ENCODE measurements at places on chromosomes 13 and 19. TPM values are rescaled to one million over a fixed set of nuclear protein-coding genes. Genes with fewer than 3 reads are reported as not detected.

PRTN3 gene
- total RNA-seq = not detected

PIN1 gene
- total RNA-seq = 90.8 TPM

SUPT5H gene
- total RNA-seq = 157 TPM

GRCh38 chr19:1206864-1207450 lies 1.4 kb downstream of the STK11 start:
- DNase-seq = peak; percentile 37

DNA sequence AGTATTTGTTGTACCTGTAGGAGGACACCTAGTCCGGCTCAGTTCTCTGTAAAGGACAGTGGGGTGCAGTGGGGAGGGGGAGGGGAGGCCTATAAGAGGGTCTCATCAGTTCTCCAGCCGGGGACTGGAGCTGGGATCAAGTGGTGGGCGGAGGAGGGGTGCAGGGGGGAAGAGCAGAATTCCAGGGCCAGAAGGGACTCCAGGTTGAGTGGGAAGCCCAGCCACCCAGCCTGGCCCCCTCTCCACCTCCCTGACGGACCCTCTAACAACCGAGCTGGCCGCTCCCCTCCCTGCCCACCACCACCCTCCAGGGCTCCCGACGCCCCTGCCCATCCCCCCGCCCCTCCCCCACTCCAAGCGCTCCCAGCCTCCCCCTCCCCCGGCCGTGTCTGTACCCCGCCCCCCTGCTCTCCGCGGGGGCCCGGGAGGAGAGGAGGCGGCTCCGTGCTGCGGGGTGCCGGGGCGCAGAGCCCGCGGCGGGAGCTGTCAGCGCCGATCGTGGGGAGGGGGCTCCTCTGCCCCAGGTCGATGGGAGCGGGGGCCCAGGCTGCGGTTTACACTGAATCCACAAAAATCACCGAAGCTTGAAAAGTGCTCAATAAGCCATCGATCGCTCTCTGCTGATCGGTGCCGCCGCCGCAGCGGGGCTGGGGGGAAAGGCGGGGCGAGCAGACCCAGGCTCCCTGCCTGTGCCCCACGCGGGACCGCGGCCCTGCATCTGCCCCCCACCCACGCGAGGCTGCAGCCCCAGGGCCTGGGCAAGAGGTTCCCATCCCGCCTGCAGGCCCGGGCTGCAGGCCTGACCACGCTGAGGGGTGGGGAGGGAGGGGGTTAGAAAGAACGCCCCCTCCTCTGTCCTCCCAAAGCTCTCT lies 34.6 kb upstream of the ONECUT3 start:
- DNase-seq = no peak

DNA sequence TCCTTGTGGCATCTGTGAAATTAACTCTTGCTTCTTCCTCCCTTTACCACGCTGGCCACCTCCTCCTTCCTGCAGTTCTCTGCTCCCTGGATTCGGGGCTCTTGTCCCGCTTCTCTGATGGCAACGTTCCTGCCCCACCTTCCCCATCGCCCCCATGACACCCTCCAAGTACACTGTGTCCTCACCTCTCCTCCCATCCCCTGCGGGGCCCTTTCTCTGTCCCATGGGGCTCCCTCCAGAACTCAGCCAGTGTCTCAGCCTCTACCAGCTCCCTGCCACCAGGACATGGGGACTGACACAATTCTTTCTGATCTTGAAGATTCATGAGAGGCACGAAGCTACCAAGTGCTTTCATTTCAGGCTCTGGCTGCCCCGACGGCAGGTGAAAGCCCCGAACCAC lies 9.1 kb downstream of the CARS2 start:
- no peak for DNase-seq

GRCh38 chr19:32691952-32692726 lies 518 bp downstream of the NUDT19 start:
- DNase-seq = peak; percentile 47

- DNase-seq = no peak
These were observed 904.6 kb upstream of the ATXN8OS start for GRCh38 chr13:69202996-69203395.

DNA sequence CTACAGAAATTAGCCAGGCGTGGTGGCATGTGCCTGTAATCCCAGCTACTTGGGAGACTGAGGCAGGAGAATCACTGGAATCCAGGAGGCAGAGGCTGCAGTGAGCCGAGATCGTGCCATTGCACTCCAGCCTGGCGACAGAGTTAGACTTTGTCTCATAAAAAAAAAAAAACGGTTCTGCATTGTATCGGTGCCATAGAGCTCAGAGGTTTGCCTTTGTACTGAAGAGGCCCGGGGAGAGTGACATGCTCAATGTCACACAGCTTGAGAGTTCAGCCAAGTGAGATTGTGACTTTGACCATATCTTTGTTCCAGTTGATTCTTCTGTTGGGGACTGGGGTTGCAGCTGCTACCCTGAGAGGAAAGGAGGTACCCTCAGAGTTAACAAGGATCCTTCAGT lies 4.3 kb downstream of the HAUS8 start:
- no peak for DNase-seq

DNA sequence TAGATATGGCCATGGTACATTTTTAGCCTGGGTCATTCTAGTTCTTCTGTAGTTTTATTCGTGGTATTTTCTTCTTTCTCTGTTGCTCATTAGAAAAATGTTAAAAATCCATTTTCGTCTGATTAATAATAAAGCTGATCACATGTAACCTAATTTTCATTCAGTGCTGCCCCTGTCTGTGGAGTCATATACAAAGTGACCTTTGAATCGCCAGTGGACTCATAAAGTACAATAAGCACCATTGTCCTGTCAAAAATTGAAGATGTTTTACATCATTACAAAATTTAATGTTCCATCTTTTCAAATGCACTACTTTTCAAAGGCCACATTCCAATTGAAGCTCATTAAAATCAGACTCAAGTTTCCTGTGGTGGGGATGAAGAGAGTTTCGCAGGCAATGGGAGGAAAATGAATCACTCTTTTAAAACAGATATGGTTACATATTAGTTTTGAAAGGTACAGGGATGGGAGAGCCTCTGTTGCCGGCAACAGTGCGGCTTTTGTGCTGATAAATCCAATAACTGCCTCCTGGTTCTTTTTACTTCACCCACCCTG lies 205.4 kb downstream of the ZNF536 start:
- no peak for DNase-seq

GRCh38 chr19:2487842-2488241 lies 11.9 kb downstream of the GADD45B start:
- DNase-seq = no peak

DNA sequence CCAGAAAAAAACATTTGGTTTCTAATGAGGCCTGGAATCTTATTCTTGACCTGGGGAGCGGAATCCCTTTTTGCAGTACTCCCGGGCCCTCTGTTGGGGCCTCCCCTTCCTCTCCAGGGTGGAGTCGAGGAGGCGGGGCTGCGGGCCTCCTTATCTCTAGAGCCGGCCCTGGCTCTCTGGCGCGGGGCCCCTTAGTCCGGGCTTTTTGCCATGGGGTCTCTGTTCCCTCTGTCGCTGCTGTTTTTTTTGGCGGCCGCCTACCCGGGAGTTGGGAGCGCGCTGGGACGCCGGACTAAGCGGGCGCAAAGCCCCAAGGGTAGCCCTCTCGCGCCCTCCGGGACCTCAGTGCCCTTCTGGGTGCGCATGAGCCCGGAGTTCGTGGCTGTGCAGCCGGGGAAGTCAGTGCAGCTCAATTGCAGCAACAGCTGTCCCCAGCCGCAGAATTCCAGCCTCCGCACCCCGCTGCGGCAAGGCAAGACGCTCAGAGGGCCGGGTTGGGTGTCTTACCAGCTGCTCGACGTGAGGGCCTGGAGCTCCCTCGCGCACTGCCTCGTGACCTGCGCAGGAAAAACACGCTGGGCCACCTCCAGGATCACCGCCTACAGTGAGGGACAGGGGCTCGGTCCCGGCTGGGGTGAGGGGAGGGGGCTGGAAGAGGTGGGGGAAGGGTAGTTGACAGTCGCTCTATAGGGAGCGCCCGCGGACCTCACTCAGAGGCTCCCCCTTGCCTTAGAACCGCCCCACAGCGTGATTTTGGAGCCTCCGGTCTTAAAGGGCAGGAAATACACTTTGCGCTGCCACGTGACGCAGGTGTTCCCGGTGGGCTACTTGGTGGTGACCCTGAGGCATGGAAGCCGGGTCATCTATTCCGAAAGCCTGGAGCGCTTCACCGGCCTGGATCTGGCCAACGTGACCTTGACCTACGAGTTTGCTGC lies at the start of gene ICAM4:
Gene ICAM4, plus strand, starts transcription at position 153 of the 935 bp plus-strand sequence. Its CDS starts 58 bp downstream, at position 211.
- no peak for DNase-seq

DNA sequence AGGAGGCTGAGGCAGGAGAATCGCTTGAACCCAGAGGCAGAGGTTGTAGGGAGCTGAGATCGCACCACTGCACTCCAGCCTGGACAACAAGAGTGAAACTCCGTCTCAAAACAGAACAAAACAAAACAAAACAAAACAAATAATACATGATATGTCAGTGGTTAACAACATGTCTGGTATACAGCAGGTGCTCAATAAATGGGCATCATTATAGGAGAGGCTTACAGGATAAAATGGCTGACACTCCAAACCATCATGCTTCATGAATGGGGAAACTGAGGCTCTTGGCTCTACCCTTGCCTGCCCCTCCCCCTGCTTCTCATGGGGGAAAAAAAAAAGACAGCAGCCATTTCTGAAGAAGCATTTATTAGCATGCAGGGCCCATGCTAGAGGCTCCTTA lies 3.0 kb upstream of the RAB3D start:
- no peak for DNase-seq

- DNase-seq = no peak
These were observed 284.7 kb downstream of the TSHZ3 start for GRCh38 chr19:31064491-31064890.

GRCh38 chr13:75440100-75440499 lies 41.9 kb downstream of the TBC1D4 start:
- DNase-seq = peak; percentile 63

DNA sequence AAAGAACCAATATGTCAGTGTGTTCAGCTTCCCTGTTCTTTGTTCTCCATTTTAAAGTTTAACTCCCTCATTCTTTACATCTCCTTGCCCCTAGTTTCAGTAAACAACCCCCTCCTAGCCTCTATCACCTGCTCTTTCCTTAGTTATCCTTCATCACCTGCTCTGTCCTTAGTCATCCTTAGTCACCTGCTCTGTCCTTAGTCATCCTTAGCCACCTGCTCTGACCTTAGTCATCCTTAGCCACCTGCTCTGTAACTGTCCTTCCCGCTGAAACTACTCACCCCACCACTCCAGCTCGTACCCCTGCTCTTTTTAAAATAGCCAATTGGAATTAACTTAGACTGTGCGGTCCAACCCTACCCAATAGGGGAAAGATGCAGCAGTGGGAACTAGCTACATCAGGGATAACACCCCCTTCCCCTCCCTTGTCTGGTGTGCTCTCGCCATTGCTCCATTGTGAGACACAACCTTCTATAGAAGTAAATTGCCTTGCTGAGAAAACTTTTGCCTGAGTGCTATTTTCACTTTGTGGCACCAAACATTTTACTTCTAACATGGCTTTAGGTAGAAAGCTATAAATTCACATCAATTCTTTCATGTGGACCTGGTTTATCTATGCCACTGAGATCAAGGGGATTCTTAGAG lies 16.2 kb downstream of the EDNRB start:
- no peak for DNase-seq

GRCh38 chr13:74867460-74867859 lies 614.5 kb downstream of the TBC1D4 start:
- DNase-seq = no peak

DNA sequence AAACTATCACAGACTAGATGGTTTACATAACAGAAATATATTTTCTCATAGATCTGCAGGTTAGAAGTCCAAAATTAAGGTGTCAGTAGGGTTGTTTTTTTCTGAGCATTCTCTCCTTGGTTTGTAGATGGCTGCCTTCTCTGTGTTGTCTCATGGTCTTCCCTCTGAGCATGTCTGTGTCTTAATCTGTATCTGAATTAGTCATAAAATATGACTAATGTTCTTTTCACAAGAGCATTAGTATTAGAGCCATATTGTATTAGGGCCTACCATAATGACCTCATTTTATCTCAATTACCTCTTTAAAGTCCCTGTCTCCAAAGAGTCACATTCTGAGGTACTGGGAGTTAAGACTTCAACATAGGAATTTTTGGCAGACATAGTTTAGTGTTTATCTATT lies 77.2 kb upstream of the OBI1 start:
- DNase-seq = no peak

Measured in mucosa of gallbladder (tissue), 1 donor.